Left cardiac atrium (tissue), 4 donors: ENCODE measurements at places on chromosomes 5 and 9. TPM values are rescaled to one million over a fixed set of nuclear protein-coding genes. Genes with fewer than 3 reads are reported as not detected.

DNA sequence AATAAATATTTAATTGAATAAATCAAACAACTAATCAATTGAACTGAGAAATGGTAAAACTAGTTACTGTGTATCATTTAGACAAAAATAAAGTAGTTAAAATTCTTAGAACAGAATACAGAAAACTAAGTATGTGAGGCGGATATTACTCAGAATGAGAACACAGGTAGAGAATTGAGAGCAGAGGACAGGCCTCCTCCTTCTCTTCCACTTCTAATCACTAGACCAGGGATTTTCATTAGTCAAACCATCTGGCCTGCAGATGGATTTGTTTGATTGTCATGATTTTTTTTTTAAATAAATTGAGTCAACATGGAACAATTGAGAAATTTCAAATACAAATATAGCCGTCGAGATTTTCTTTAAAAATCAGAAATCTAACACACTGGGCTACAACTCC is 198.6 kb upstream of the HMHB1 start:
- DNase-seq: no peak

The GGTA1 gene
- total RNA-seq: 19.3 TPM

DNA sequence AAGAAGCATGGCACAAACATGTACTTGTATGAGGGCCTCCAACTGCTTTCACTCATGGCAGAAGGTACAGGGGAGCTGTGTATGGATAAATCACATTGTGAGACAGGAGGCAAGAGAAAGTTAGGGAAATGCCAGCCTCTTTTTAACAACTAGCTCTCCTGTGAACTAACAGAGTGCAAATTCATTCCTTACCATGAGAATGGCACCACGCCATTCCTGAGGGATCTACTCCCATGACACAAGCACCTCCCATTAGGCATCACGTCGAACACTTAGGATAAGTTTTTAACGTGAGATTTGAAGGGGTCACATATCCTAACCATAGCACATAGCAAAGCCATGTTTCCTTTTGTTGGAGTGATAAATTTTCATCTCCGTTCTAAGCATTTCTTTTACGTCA is 747.2 kb upstream of the CHD1 start:
- no peak for DNase-seq

The PCDHGB4 gene
- total RNA-seq: 4.4 TPM

GRCh38 chr9:98899408-98900056 is 44.2 kb upstream of the COL15A1 start:
- no peak for DNase-seq

DNA sequence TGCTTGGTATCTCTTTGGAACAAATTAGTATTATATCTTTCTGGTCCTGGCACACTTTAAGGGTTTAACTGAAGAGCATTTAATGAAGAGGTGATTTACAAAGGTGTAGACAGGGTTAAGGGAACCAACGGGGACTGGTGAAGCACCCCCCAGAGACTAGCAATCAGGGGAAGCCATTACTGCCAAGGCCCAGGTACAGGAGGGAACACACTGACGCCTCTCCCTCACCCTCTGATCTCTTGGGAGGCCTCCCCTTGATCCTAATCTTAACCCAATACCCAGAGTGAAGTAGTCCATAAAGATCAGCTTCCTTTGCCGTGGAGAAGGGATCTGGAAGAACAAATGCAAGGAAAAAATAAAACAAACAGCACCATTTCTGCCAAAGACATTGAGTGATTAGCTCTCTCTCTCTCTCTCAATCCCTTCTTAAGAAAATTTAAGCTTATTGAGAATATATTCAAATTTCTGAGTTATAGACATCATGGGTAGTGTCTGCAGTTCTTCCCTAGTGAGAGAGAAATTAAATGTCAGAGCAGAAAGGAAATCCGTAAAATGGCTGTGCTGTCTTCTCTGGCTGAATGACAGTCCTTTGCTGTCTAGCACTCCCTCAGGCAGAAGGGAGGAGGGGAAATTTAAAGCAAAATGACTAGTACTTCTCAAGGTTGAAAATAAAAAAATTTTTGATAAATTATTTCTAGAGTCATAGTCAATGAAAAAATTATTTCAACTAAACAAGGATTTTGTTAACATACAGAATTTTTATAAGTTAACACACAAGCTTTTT is 20.0 kb downstream of the F2R start:
- DNase-seq: no peak

GRCh38 chr5:58231041-58231440 is 228.8 kb downstream of the PLK2 start:
- no peak for DNase-seq

The CTXN3 gene
- not detected for total RNA-seq

GRCh38 chr5:97229688-97230285 is 46.7 kb upstream of the RIOK2 start:
- no peak for DNase-seq

The PCDHA9 gene
- 0.05 TPM for total RNA-seq

GRCh38 chr5:134620634-134621033 is 12.0 kb downstream of the SAR1B start:
- no peak for DNase-seq

The RNF180 gene
- total RNA-seq: 22.9 TPM

DNA sequence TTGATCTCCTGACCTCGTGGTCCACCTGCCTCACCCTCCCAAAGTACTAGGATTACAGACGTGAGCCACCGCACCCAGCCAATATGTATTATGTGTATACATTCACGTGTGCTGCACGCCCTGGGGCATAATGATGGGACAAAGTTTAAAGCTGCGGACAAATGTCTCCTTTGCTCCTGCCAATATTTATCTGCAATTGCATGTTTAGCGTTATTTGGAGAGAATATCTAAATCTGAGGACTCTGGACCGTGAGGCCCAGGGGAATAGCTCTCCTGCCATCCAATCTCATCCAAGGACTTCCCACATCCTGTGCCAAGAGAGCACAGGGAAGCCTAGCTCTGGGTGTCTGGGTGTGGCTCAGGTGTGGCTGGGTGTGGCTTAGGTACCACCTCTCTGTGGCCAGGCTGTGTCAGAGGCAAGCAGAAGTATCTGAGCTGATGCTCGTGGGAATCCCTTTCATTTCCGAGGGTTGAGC is 6.9 kb upstream of the BOD1 start:
- no peak for DNase-seq

DNA sequence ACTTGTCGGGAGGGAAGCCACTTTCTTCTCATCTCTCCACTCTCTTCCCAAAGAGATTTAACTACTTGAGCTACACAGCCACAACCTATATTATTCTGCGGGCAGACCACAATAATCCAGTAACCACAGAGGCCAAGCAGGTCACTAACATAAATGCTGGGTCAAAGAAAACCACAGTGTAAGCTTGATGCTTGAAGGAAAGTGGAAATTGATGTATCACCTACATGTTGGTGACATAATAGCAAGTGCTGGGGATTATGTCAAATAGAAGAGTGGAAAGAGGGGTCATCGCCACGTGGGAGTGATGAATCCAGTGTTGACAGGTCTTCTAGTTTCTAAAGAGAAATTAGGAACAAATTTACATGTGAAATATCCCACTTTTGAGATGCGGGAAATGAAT is 40.9 kb downstream of the RFK start:
- no peak for DNase-seq

The PTGER4 gene
- total RNA-seq: 6.0 TPM

The INSL6 gene
- total RNA-seq: not detected

The NEUROG1 gene
- not detected for total RNA-seq

DNA sequence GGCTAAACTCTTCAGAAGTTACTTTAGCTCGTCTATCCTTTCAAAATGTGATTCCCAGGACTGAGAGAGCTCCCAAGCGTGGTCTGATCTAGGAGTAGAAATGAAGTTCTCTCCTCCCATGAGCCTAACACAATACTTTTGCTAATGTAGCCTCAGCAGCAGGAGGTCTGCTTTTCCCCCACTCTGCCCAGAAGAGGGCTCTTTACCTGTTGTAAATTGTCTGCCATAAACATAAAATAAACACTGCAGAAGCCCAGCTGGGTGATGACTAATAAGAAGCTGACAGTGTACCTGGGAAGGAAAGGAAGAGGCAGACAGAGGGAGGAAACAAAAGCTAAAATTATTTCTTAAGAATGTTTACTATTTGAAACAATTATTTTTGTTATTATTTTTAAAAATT is 15.4 kb downstream of the SLC36A3 start:
- DNase-seq: no peak

GRCh38 chr5:3600106-3601060 is 4.8 kb downstream of the IRX1 start:
- no peak for DNase-seq

DNA sequence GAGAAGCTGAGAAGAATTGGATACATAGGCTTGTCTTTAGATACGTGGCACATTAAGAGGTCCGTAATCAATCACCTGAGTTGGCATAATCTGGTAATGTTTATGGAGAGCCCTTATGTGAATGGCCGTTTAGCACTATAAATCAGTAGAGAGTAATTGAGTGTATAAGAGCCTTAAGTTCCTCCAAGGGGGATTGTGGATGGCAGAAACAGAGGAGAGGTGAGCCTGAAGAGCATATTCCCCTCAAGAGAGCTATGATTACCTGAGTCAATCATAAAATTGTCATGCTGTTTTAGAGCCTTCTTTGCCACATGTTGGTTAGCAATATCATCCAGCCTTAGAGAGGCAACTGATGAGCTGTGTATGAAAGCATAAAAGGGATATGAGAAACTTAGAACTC is 58.8 kb downstream of the FOCAD start:
- DNase-seq: no peak

The PPP2R2B gene
- total RNA-seq: 1.3 TPM
